ENCODE measurements at places on chromosomes 13 and 19.

- DNase-seq = no peak
Measured at GRCh38 chr19:2478756-2479555, 3.0 kb downstream of the GADD45B start.

DNA sequence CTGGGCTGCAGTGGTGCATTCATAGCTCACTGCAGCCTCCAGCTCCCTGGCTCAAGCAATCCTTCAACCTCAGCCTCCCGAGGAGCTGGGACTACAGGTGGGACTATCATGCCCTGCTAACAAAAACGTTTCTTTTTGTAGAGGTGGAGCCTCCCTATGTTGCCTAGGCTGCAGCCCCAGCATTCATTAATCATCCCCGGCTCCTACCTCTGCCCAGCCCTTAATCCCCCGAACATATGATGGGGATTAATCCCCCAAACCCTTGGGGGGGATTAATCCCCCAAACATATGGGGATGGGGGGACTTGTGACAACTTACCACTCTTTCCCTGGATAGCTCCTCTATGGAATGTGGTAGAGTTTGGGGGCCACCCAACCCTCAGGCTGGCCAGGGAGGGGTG lies 45.9 kb downstream of the SUGP2 start:
- no peak for DNase-seq

DNA sequence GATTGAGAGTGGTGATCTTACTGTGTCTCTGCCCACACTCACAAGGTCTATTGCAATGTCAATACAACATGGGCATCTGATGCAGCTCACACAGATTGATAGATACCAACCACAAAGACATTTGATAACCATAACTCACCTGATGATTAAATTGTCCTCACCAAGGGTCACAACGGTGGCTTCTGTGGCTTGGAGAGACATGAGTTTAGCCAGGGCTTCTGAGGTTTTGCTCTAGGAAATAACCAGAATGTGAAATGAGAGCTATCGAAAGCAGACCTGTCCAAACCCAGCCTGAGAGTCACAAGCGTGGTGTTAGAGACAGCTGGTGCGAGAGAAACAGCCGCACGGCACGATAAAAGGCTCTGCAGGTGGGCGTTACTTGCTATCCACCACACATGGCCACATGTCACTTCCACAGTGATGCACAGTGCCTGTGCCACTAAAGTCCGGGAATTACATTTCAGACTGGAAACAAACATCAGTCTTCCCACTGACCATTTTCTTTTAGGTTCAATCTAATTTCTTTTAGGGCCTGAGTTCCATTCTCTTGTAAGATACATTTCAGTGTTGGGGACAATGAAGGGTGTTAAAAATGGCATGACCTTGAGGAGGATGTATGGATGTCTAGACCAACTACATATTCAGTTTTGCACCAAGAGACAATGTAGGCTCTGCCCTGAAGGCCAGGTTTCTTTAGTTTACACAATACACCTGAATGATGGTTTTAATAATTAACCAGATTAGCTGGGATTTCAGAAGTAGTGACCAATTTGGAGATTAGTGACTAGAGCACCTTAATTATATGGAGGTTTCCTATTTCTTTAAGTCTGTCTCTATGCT lies 53.7 kb downstream of the ATP7B start:
- DNase-seq = no peak

- DNase-seq = no peak
Measured at GRCh38 chr13:86572115-86572514, 772.9 kb upstream of the SLITRK6 start.

- DNase-seq = no peak
Measured at GRCh38 chr19:39514840-39515550, at the start of gene SELENOV. Gene SELENOV (plus strand): TSS chr19:39515139. CDS start chr19:39515213, 74 bp downstream.

DNA sequence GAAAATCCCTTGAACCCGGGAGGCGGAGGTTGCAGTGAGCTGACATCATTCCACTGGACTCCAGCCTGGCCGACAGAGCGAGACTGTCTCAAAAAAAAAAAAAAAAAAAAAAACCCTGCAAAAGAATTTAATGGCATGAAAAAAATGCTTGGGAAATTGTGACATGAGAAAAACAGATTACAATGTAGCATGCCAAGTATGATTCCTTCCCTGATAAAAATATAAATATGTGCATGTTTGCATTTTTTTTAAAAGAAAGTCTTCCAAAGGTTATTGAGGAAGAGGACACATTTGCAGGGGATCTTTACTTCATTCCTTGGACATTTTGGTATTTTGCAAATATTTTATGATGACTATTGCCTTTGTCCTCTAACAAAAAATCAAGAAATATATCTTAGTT lies 14.5 kb upstream of the ZBTB32 start:
- DNase-seq = no peak

DNA sequence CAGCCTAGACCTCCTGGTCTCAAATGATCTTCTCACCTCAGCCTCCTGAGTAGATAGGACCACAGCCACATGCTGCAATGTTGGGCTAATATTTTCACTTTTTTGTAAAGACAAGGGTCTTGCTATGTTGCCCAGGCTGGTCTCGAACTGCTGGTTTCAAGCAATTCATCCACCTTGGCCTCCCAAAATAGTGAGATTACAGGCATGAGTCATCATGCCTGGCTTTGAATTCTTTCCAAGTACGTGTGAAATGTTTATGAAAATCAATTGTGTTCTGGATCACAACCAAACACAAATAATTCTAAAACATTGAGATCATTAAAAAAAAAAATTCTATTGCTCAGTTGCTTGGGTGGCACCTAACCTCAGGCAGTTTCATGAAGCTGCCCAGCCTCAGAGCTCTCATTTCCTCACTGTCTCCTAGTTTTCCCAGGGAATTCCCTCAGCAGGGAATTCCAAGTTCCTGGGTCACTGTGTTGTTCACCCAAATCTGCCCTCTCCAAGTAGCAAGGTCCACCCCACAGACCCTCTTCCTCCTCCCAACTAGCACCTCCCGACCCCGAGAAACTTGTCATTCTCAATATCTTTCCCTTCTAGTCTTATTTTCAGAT lies 44.8 kb downstream of the ING1 start:
- no peak for DNase-seq

DNA sequence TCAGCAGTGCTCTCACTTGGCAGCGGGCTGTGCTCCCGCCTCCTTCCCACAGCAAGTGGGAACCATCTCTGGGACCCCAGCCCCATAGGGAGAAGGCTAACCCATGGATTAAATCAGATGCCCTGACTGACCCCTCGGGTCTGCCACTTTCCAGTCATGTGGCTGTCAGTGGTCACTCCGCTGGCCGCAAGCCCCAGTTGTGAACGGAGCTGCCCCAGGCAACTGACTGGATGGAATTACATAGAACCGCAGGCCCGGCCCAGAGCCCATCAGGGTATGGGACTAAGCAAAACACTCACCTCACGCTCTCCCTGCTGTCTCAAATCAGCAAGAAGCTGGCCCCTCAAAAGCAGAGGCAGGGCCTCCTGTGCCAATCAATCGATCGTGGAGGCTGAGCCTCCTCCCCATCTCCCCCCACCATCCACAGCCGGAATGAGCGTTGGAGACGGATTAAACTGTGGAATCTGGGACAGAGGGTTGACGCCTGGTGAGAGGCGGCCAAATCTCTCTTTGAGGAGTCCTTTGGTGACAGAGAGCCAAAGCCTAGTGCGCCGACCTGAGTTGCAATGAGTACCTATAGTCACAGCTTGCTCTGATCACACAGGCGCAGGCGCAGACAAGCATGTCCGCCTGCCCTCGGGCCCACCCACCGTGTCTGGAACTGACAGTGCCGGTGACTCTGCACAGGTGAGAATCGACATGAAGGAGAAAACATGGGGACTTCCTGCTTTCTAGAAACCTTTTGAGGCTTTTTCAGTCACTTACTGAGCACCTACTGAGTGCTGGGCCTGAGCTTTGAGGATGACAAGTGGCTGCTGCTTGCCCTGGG lies 38.7 kb downstream of the PBX4 start:
- DNase-seq = no peak

GRCh38 chr19:33724721-33725060 lies 72.0 kb upstream of the KCTD15 start:
- DNase-seq = no peak

DNA sequence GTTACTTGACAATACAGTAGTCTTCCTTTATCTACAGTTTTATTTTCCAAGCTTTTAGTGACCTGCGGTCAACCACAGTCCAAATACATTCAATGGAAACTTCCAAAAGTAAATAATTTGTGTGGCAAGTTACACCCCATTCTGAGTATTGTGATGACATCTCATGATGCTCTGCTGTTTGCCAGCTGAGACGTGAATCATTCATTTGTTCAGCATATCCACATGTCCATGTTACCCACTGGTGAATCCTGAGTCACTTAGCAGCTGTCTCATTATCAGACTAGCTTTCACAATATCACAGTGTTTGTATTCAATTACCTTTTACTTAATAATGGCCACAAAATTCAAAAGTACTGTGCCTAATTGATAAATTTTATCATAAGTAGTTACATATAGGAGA lies 179.8 kb downstream of the PRR20E start:
- no peak for DNase-seq

DNA sequence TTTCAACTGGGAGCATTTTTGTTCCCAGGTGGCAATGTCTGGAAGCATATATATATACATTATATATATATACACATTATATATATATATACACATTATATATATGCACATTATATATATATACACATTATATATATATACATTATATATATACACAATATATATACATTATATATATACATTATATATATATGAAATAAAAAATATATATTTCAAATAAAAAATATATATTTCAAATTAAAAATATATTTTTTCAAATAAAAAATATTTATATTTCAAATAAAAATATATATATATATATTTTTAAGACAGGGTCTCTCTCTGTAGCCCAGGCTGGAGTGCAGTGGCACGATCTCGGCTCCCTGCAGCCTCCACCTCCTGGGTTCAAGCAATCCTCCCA lies 61.5 kb downstream of the ADGRE1 start:
- no peak for DNase-seq

DNA sequence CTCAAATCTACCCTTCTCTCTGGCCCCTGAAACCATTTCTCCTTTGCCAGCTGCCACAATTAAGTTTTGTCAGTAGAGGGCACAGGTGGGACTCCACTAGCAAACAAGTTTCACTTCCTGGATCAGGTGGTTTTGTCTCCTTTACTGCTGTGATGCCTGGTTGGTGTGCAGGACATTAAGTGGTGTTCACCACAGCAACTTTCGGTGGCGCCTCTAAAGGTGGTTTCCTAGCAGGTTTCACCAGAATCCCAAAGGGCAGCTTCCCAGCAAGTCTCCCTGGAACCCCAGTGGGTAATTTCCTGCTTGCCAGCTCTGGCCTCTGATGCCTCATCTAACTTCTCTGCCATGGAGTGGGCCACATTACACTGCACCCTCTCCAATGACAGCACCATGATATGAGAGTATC lies 16.6 kb downstream of the MED4 start:
- no peak for DNase-seq

DNA sequence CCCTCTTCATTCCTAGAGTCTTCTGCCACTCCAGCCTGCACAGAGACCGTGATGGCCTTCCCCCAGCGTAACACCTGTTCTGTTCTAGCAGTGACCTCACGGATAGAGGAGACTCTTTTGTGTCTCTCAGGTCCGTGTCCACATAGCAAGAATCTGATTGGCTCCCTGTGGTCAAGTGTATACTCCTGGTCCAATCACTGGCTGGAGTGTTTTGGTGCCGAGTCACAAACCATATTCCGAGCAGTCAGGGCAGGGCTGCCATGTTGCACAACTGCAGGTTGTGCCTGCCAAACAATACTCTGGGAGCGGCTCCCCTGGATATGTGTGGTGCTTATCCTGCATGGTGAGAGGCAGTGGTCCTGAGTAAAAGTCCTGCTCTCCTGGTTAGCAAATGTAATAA lies 402.4 kb downstream of the KCNRG start:
- no peak for DNase-seq

DNA sequence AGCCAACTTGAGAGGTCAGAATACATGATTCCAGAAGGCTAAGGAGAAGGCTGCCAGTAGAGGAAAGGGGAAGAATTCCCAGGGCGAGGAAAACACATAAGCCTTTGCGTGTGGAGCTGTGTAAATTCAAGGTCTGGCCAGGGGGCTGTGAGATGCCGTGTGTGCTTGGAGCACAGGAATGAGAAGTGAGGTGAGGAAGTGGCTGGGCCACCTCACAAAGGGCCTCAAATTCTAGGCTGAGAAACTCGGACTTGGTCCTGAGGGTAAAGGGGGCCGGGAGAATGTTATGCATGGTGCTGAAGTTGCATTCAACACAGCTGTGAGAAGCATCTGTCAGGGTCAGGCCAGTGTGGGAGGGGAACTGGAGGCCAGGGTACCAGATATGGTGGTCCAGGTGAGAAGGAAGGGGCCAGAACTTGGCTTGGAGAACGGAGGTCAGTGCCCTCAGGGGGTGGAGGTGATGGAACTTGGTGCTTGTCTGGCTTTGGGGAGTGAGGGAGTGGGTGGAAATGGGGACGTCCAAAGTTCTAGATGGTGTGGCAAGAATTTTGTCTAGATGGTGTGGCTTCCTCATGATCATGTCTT lies 4.9 kb upstream of the ZNF580 start:
- DNase-seq = no peak

- no peak for DNase-seq
Measured at GRCh38 chr13:66886264-66886663, 343.9 kb downstream of the PCDH9 start.

DNA sequence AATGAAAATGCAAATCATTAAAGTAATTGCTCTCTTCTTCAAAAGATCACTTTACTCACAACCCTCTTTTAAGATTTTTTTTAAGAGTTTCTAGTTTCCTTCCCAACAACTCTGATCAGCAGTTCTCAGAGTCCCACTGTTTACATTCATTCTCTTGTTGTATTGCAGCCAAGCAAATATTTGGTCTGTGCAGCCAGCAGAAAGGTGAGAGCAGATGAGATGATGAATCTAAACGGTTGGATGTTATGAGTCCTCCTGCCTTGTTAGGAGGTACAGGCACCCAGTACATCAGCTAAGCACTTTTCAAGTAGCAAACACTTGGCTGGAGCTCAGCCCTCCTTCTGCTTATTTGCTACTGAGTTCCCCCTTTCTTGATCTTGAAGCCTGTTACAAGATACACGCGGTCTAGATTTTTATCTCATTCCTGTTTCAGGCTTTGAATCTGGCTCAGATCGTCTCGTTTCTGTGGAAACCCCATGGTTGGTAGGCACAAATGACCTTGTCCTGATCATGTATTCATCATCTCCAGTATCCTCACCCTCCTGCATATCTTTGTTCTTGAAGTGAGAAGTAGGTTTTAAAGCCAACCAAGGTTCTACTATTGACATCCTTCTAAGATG lies 300.7 kb downstream of the DCT start:
- no peak for DNase-seq

Measured in cortex of kidney (tissue), 1 donor.